ENCODE measurements at places on chromosomes 12 and 14.

DNA sequence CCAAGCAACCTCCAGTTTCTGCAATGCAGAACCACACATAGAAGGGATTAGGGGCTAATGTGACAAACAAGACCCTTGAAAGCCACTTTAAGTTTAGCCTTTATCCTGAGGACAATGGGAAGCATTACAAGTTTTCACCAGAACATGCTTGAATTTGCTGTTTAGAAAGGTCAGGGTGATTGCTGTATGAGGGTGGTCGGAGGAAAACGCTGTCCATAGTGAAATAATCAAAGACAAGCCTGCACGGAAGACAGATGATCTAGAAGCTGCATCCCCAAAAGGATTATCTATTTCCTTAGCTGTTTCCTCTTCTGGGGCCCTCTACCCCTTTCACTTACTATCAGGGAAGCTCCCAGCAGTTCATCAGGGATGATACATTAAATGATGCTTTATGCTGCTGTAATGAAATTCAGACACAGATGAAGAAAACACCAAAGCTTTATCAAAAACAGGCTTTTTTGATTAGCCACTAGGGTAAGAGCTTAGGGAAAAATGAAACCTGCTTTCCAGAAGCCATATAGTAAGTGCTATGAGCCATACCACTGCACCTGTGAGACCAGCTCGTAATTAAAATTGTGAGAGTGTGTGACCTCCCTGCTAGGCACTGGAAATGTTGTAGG is 6.5 kb downstream of the HAL start:
- DNase-seq = no peak

- no peak for DNase-seq
These were observed 118.7 kb upstream of the TMCC3 start for GRCh38 chr12:94769047-94769420.

DNA sequence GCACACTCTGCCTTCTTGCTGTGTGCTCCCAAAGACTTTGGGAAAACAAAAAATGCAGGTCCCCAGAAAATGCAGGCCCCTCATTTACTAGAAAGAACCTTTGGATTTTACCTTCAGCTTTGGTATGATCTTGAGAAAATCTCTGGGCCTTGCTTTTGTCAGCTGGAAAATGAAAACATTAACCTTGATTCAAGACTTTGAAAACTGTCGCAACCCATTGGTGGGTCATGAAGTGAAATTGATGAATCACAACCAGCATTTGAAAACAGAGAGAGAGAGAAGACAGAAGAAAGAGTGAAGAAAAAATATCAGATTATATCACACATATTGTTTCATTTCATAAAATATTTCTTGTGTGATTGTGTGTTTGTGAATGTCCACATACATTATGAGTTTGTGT is 322.5 kb downstream of the ZFP36L1 start:
- DNase-seq = no peak

DNA sequence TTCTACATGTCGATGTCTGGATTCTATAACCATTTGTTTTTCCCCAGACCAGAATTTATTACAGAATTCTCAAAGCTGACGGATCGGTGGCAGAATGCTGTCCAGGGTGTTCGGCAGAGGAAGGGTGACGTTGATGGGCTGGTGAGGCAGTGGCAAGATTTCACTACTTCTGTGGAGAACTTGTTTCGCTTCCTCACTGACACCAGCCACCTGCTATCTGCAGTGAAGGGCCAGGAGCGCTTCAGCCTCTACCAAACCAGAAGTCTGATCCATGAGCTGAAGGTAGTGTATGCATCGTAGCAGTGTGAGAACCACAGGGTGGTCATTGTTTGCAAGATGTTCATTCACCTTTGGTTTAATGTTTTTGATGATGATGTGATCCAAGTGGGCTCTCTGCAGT is 124.0 kb downstream of the ESR2 start:
- no peak for DNase-seq

- peak; percentile 18 for DNase-seq
These were observed 40.2 kb downstream of the HSP90AA1 start for GRCh38 chr14:102046337-102047278.

DNA sequence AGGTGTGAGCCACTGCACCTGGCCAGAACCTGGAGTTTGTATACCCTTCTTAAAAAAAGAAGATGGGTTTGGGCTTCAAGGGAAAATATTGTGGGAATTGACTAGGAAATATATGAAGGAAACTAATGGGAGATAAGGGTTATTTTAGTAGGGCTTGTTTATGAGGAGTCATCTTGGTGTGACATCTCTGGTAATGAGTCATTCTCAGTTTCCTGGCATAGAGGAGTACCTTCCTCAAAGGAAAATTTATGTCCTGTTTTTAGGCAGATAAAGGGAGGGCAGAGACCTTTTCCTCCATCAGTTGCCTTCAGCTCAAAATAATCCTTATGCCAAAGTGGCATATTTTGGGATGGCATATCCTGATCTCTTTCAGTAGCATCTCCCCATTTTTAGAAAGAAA is 30.6 kb upstream of the NFKBIA start:
- no peak for DNase-seq

- no peak for DNase-seq
These were observed 282.7 kb upstream of the SFSWAP start for GRCh38 chr12:131428091-131428685.

DNA sequence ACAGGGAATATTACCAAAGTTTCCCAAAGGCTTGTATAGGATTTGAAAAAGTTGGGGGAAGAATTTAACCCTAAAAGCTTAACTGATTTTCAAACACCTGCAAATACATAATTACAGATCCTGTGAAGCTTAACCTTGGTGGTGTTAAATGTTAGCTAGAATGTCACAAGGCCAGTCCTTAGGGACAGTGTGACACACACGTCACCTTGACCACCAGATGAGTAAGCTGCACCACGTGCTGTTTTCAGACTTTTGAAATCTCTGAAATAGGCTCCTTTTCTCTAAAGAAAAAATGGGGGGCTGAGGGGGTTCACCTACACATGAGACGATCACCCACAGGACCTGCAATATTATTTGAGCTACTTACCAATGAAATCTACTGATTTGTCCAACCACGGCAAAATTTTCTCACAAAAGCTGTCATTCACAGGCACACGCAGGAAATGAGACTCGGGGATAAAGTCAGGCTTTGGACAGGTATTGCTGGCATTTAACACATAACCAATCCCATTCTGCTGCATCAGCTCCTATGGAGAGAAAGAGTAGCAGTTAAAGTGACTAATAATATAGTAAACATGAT is 75.9 kb downstream of the DUSP16 start:
- DNase-seq = no peak

DNA sequence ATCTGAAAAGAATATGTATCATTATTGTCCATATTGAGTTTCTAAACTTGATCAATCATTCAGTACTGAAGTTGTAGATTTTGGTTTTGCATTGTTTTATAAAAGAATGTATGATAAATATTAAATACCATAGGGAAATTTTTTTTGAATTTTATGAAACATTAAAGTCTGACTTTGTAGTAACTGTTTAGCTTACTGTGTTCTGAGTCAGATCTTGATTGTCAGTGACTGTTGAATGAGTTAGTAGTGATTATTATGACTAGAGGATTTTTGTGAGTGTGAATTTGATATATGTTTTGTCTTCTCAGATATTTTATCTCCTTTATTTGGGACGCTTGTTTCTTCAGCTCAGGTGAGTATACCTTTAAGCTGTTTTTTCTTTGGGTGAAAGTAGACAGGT is 10.1 kb downstream of the TDP1 start:
- no peak for DNase-seq

- no peak for DNase-seq
These were observed 86.0 kb downstream of the SCFD1 start for GRCh38 chr14:30708157-30708556.

DNA sequence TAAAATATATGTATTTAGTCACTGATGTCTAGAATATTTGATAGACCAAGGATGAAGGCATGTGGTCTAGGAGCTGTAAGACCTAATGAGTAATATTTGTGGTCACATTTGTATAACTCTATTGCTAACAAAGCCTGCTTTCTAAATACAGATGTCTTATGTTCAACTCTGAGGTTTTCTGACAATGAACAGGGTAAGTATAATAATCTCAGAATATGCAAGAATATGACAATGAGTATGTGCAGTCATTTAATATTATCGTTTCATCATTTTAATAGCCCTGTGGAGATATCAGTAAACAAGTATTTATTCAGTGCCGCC is 389.6 kb downstream of the LRIG3 start:
- no peak for DNase-seq

DNA sequence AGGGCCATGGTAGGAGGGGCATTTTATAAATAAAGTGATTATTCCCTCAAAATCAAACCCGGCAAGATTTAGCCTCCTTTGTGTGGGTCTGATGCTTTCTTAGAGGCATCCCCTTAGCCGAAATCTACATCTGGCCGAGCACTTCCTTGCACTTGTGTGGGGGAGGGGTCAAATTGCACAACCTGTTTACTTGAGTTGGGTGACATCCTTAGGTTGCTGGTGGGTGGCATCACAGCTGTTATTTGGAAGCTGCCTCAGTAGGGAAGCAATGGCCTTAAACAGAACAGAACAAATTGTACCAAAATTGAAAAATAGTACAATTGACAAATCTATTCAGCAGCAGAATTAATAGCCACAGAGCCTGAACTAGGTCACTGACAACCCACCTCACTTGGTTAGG is 546.1 kb downstream of the SNAPC1 start:
- no peak for DNase-seq

DNA sequence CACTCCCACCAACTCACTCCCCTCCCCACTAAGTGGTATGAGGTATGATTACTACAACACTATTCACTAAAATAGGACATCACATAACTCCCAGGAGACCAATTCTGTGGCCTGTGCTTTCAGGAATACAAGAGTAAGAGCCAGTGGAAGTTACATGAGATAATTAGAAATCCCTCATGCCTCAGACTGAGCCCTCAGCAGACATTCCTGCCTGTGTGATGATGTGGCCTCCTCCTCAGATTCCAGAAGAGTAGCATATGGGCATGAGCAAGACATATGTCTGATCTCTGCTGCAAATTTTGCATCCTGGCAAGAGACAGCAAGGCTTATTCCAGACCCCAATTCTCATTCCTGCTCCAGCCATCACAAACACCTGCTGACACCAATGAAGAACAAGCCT is 46.0 kb upstream of the BMP4 start:
- no peak for DNase-seq

Data from CD4-positive, alpha-beta T cell treated with Interleukin-4 for 1 hour (primary cell).